Fibroblast of skin of abdomen (primary cell): ENCODE measurements at places on chromosomes 5 and 9.

DNA sequence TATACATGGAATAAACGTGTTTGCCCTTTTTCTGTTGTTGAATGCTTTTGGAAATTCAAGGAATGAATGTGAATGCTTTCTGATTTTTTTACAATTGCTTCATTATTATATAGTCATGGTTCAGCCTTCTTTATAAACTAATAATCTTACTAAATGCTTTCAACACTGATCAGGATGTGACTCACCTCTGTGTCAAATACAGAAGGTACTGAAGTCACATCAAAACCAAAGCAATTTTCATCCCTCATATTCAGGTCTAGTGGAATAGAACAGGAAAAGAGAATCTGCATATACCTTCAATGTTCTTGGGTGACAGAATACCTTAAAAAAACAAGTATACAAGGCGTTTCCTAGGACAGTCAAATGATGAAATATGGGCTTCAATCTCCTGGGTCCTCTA is 170.7 kb downstream of the PDE4D start:
- peak; percentile 33 for DNase-seq

- no peak for DNase-seq
These were observed 3.2 kb downstream of the PPARGC1B start for GRCh38 chr5:149733129-149733900.

GRCh38 chr5:140230373-140230772 is 55.4 kb downstream of the CYSTM1 start:
- DNase-seq = no peak

DNA sequence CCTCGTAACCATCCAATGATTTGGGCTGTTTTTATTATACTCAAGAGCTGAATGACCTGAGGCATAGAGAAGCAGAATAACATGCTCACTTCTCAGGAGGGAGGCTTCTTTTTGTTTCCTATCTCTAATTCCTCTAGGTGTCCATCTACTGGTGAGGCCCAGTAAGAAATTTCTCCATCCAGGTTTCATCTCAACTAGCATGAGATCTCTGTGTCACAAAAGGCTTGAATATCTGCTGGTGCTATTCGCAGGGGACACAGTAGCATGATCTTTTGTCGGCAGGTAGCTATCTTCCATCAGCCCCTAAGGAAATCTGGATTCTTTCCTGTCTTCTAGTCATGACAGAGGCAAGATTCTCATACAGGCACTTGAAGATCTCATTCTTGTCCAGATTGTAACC is 8.9 kb downstream of the IFNE start:
- no peak for DNase-seq

- DNase-seq = no peak
These were observed 4.0 kb upstream of the SLC46A2 start for GRCh38 chr9:112894699-112895098.

- DNase-seq = no peak
These were observed 2.7 kb downstream of the CEL start for GRCh38 chr9:133064241-133065069.

DNA sequence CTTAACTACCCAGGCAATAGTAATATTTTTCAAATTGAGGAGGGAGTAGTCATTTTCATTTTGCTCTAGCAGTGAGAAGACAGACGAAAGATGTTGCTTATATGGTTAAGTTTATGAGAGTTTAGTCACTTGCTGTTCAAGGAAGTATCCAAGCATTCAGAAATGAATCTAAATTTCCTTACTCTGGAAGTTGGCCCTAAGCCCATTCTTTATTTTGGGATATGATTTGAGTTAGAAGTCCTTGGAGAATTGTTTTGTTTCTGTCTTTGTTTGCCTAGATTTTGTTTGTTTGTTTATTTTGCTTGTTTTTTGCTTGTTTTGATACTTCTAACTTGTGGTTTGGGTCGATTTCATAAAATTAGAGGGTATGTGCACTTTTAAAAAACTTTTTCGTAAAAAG is 146.4 kb upstream of the FGF10 start:
- DNase-seq = no peak

DNA sequence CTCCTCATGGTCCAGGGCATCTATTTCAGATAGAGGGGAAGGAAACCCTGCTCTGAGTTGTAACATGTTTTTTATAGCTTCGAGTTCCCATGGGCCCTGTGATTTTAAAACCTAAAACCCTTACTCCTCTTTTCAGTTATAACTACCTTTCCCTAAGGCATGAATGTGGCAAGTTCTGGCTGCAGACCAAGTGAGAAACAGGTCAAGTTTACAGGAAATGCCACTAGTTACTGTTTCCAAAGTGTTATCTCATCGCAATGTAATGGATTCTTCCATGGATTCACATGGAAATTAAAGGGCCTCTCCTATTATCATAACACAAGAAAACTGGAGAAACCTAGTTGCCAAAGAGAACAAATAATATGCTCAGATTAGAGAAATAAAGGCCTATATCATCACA is 574.5 kb upstream of the GRAMD2B start:
- no peak for DNase-seq

DNA sequence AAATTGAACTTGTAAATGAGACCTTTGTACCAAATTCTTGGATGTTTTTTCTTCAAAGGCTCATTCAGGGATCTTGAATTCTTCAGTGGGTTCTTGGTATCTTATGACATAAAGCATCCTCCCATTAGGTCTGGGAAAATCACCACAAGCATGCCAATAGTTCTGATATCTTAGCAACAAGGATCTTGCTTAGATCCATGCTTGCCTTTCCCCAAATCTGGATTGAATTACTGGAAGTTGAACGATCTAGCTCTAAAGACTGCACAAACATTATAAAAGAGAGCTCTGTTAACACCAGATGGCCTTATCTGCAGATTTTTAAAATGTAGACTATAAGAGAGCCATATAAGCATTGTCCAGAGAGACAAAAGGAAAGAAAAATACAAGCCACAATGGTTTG is 266.3 kb downstream of the RAB3C start:
- DNase-seq = peak; percentile 51

- no peak for DNase-seq
These were observed 2.6 kb upstream of the SHB start for GRCh38 chr9:38071470-38072134.
